Stimulated activated CD8-positive, alpha-beta memory T cell treated with anti-CD3 and anti-CD28 coated beads, Interleukin-4, amount 100 ng/mL, for 1 hour (primary cell): ENCODE measurements at places on chromosomes 1 and 21.

- DNase-seq: no peak
Measured at GRCh38 chr1:58446368-58446767, 100.2 kb downstream of the OMA1 start.

DNA sequence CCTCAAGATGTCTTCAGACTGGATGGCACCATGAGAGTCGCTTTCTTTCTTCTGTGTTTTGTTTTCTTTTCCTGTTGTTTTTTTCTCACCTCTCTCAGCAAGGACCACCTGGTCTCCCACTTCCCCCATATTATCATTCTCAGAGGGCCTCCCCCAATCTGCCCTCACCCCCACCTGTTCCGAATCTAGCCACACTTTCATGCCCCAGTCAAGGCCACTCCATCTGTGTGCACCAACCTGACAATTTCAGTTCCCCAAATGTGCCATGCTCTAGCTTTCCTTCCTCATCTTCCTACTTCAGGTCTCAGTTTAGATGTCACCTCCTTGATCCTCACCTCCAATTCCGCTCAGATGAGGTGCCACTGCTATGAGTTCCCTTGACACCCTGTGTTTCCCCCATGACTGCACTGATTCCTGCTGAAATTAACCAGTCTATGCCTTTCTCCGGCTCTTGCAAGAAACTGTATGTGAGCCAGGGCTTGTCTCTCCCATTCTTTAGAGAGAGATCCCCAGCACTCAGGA lies 146.2 kb downstream of the PLPP3 start:
- no peak for DNase-seq

DNA sequence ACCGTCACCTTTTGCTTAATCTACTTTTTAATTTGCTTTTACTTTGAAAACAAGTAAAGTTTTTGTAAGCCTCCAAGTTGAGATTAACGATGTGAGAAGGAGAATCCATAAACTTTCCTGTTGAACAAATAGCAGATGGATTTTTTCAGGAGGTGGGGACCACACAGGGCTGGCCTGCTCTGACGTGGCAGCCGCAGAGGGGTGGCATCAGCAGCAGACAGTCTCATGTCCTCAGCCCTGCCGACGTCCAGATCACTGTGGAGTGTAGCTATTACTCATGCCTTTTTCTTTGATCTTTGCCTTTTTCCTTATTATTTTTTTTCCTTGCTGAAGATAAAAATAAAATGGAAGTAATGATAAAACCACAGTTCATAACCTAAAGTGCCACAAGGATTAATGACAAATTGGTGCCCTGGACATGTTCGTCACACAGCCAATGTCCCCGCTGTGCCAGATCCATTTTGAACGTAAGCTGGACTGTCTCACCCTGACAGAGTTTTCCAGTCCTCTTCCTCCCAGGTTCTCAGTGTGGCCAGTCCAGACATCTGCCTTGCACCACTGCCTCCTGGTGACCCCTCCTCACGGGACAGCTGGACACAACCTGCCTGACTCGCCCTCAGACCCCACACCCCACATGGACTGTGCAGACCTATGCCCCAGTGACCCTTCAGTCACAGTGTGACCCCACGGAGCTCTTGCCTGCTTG lies 15.4 kb upstream of the ZBTB21 start:
- DNase-seq: no peak

- no peak for DNase-seq
Measured at GRCh38 chr1:32390904-32391870, 3.1 kb downstream of the BSDC1 start.

DNA sequence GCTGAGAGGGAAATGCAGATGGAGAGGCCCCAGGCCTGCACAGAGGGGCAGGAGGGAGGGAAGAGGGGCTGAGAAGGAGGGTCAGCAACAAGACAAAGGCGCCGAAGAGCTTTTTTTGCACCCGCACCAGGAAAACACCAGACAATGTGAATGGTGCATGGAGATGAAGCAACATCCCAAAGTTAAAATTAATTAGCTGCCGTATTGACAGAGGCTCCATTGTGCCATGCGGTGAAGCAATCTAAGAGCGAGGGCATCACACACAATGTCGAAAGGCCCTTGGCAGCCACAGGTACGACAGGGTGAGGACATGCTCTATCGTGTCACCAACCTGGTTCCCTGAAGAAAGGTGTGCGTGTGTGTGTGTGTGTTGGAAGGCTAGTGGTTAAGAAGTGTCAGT lies 41.2 kb downstream of the SSBP3 start:
- DNase-seq: no peak

DNA sequence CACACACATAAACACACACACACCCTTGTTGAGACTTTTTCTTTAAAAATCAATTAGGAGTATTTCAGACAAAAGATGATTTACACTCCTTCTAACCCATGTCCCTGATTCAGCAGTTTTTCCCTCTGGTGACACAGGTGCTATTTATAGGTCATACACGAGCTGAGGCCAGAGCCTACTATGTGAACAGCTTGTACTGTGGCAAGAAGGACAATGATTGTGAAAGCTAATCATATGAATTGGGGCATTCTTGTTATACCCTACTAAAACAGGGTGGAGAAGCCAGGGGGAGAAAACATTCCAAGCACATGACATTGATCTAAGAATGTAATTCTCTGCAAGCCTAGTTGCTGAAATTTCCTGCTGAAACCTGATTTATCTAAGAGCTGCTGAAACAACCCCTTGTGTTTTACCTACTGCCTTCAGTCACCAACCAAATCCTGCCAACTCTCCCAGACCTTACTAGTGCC lies 60.3 kb downstream of the XCL1 start:
- no peak for DNase-seq

DNA sequence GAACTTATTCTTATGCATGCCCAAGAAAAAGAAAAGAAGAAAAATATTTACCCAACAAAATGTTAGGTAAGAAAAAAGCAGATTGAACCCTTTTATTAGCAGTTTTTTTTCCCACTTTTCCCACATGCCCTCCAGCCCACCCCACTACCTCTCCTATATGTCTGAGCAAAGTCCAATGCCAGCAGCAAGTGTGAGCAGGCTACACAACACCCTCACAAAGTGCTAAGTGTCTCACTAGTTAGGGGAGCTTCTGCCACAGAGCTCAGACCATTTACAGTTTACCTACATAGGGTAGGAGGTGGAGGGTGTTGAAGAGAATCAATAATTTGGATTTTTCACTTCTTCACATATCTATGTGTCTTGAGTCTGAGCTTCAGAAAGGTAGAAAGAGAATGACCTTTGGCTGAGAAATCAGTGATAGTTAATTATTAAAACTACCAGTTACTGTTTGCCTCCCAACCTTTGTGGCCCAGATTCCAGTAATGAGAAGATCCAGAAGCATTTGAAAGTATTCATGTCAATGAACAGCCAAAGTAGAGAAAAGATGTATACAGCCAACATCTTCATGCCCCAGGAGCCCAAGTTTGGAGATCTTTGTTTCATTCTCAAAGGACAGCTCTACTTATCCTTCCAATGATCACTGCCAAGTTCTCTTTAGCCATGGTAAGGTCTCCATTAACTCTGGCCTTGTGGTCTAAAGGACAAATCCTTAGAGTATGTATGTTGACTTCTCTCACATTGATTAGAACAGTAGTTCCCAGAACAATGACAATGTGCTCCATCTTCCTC lies 26.2 kb downstream of the OR10J5 start:
- DNase-seq: no peak

DNA sequence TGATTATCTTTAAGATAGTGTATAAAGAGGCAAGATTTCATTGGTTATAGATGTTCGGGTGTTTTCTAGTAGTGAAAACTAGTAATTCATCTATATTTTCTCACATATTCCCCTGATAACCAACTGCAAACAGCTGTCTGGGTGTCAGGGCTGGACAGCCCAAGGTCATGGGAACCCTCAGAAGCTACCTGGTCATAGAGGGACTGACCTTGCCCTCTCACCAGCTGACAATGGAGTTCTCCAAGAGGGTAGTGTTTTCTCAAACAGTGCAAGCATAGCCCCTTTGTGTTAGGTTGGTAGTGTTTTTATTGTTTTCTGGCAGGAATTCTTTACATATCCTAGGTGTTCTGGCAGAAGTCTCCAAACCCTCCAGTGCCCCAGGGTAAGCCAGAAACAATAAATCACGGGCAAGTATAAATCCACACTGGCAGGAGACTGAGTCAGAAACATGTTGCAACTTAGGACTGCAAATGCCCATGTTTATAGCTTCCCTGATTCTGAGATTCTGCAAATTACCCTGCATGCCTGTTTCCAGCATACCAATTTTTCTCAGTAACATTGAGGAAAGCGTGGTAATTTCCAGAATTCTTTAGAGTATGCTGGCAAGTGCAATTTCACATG lies 82.8 kb upstream of the ATP1A1 start:
- no peak for DNase-seq

DNA sequence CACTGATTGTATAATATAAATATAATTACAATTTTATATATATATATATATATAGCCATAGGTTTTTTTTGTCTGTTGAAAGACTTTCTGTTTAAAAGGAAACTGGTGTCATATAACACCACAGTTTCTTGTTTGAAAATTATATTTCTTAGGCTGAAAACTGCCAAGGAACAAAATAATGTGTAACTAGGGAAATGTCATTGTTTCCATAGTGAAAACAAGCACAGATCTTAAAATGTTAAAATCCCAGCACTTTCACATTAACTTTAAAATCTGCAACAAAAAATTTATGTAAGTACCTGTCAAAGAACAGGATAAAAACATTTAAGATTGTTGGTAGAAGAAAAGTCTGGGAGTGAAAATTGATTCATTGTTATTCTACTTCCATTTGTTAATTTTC lies 104.2 kb downstream of the ATP6V1G3 start:
- DNase-seq: no peak

DNA sequence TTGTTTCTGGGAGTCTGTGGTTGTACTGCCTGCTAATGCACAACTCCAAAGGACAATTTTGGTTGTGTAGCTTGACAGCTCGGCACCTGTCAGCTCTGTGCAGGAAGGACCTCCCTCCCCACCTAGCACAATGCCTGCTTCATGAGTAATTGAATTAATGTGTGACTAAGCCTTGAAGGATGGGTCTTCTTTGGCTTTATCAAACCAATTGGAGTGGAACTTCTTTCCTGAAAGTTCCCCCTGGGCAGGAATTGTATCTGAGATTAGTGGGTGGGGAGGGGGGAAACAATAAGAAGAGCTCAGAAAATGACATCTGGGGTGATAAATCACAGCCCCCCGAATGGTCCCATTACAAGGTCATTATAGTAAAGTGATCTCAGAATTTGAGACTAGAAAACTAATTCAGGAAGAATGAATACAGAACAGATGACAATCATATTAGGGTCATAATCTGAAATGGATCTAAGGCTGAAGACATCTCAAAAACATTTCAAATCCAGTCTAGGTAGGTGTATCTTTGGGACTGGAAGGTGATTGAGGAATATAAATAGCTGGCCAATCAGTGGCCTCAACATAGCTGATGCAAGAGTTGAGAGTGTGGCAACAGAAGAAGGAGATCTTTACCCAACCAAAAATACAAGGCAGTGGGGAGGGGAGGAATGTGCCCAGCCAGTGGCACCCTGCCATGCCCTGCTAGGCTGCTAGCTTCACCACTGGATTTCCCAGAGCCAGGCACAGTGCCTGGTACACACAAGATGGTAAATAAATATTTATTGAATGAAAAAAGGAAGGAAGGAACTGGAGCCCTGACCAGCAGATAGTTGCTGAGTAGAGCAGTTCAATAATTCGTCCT lies 10.1 kb upstream of the SESN2 start:
- DNase-seq: no peak

DNA sequence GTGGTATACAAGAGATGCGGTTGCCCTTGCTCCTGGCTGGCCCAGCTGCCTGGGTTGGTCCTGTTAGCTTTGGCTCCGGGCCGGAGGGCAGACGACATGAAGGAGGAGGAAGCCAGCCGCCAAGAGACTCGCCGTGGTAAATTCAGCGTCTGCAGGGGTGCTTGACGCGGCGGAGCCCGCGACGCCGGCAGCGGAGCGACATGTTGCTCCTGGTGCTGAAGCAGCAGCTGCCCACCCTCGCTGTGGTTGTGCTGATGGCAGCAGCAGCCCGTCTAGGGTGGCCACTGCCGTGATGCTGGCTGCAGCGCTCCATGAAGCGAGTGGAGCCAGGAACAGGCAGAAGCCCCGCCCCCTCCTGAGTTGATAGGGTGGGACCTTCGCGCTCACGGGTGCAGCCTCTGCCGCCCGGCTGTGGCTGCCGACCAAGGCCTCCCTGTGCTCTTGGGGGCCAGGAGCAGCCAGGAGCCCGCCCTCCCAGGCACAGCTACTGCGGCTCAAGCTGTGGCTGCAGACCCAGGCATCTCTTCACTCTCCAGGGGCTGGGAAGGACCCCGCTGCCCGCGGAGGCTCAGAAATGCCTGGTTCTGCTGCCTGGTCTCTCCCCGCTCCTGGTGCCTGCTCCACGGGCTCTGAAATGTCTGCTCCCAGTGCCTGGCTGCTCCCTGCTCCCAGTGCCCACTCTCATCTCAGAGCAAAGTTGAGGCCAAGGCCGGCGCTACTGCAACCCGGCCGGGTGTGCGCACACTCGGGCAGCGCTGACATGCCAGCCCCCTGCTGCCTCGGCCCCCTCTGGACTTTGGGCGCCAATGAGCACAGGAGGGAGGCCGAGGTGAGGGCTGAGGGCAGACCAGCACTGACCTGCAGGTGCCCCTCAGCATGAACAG lies 4.4 kb upstream of the ZNF692 start:
- DNase-seq: no peak

- DNase-seq: no peak
Measured at GRCh38 chr1:23103001-23103889, 65.4 kb downstream of the LUZP1 start.

DNA sequence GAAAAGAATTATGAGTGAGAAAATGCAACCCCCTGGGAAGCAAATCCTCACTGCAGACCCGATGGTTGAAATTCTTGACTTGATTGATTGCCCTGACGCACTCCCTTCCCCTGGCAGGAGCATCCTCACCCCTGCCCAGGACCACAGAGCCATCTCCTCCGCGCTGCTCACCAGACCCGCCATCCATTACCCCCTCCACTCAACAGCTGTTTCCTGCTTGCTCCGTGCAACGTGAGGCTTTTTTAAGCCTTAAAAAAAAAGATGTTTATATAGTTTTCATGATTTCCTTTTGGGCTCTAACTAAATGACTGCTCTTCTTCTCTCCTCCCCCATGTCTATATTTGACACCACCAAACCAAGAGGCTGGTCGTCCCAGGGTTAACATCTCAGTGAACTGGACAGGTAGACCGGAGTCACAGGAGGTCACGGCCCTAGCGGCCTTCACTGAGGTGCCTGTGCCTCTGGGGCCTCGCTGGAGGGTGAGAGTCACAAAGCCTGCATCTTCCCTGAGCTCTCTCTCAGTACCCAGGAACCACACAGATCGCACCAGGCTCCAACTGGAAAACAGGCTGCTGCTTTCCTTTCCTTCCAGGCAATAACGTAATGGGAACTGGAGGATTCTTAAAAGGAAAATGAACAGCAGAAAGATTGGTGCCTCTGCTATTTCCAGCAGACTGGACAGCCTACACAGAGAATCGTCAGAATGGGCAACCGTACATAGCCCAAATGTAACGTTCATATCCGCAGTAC lies 49.8 kb downstream of the ZBTB18 start:
- DNase-seq: no peak

- DNase-seq: no peak
Measured at GRCh38 chr21:41692185-41692565, 74.7 kb downstream of the RIPK4 start.

DNA sequence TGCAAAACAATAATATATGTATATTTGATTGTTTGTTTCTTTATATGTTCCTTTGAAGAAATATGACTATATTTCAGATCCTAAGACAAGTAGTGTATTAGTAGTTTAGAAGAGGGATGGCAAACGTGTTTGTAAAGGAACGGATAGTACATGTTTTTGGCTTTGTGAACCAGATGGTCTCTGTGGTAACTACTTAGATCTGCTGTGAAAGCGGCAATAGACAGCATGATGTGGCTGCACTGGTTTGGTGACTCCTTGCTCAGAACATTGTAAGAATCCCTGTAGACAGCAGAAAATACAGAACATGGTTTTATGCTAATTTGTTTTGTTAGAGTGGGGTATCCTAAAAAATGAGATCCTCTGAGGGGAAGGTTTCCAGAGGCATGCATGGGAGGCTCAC lies 3.1 kb downstream of the ACADM start:
- DNase-seq: no peak
